ENCODE measurements at places on chromosomes 5 and 9. TPM values are rescaled to one million over a fixed set of nuclear protein-coding genes. Genes with fewer than 3 reads are reported as not detected.

HSD17B4 gene
- 96.5 TPM for total RNA-seq

SELENOP gene
- total RNA-seq = not detected

SH3GL2 gene
- 1.8 TPM for total RNA-seq

CTNND2 gene
- total RNA-seq = 0.74 TPM

ADAMTS12 gene
- total RNA-seq = 15.2 TPM

SVEP1 gene
- total RNA-seq = 0.98 TPM
